Activated CD4-positive, alpha-beta T cell treated with anti-CD3 and anti-CD28 coated beads, Interleukin-2, amount 10 ng/mL, durations not matched to agents 24 days and 14 days (primary cell): ENCODE measurements at places on chromosomes 16 and 17.

GRCh38 chr16:30375864-30376263, 1.3 kb downstream of the MYL11 start:
- peak; percentile 57 for DNase-seq
- H3K36me3 ChIP-seq, result peaks cover 16% of the 10 kb centered on the region
- no peak overlapping the region for H3K4me3 ChIP-seq
- H3K4me1 ChIP-seq, result peaks cover 42% of the 10 kb centered on the region
- no peaks in the 10 kb centered on the region for H3K27me3 ChIP-seq
- H3K27ac ChIP-seq, result peak overlapping the region; percentile 48

- peaks cover 4% of the 10 kb centered on the region for H3K4me1 ChIP-seq
- DNase-seq, result no peak
- no peak overlapping the region for H3K27ac ChIP-seq
- no peak overlapping the region for H3K4me3 ChIP-seq
- H3K36me3 ChIP-seq, result no peaks in the 10 kb centered on the region
Measured at GRCh38 chr17:45942284-45942683, 47.9 kb downstream of the MAPT start.

DNA sequence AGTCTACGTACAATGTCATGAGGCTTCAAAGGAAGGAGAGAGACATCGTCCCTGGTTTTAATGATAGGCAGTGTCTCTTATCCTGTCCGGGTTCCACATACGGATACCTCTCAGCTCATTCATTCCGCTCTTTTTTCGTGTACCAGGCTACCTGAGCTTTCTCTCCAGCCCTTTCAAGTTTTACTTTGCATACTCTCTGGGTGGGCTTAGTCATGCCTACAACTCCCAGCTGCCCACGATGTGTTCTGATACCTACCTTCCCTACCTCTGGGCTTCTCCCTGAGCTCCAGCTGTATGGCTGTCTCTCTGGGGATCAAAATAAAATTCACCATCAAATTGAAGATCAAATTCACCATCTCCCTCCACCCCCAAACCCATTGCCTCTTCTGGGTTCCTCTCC, 354.0 kb upstream of the EEF2KMT start:
- no peak overlapping the region for H3K27ac ChIP-seq
- H3K4me1 ChIP-seq, result no peaks in the 10 kb centered on the region
- no peaks in the 10 kb centered on the region for H3K36me3 ChIP-seq
- DNase-seq, result no peak
- no peak overlapping the region for H3K4me3 ChIP-seq
- H3K27me3 ChIP-seq, result no peaks in the 10 kb centered on the region

DNA sequence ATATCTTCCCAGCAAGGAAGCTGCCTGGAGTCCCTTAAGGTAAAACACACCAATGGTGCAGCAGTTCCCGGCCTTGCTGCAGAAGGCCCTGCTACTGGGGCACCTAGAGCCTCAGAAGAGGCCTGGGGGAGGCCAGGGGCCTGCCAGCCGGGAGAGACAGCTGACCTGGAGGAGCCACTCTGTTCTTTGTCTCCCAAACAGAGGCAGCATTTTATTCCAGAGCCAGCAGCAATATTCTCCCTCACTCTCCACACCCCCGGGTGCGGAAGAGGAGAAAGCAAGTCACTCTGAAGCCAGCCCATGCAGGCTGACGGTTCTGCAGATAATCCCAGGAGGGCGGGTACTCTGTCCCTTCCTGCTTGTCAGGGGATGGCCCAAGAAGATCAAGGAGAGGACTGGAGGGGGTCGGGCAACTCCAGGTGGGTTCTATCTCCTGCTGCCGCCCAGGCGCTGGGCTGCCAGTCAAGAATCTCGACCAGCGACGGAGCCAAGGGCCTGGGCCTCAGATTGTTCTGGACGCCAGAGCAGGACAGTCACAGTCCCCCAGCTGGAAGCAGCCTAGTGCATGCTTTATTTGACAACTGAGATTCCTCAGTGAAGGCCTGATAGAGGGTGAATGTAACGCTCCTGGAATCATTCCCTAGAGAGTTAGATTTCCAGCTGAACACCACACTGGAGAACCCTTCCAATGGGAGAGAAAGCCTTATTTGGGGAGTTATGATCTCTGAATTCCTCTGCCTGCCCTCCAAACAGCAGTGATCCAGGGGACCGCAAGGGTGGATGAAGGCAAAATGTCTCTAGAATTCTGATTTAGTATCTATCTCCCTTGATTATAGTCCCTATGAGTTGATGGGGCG, 1.1 kb upstream of the KIFC3 start:
- no peaks in the 10 kb centered on the region for H3K36me3 ChIP-seq
- H3K4me1 ChIP-seq, result peaks cover 34% of the 10 kb centered on the region
- peak overlapping the region; percentile 87 for H3K4me3 ChIP-seq
- H3K27ac ChIP-seq, result peak overlapping the region; percentile 89
- peaks cover 69% of the 10 kb centered on the region for H3K27me3 ChIP-seq

- peak overlapping the region; percentile 84 for H3K27ac ChIP-seq
- H3K4me3 ChIP-seq, result peak overlapping the region; percentile 60
- H3K4me1 ChIP-seq, result peaks cover 41% of the 10 kb centered on the region
- H3K27me3 ChIP-seq, result peaks cover 35% of the 10 kb centered on the region
Measured at GRCh38 chr16:56198755-56199114, 7.4 kb downstream of the GNAO1 start.

DNA sequence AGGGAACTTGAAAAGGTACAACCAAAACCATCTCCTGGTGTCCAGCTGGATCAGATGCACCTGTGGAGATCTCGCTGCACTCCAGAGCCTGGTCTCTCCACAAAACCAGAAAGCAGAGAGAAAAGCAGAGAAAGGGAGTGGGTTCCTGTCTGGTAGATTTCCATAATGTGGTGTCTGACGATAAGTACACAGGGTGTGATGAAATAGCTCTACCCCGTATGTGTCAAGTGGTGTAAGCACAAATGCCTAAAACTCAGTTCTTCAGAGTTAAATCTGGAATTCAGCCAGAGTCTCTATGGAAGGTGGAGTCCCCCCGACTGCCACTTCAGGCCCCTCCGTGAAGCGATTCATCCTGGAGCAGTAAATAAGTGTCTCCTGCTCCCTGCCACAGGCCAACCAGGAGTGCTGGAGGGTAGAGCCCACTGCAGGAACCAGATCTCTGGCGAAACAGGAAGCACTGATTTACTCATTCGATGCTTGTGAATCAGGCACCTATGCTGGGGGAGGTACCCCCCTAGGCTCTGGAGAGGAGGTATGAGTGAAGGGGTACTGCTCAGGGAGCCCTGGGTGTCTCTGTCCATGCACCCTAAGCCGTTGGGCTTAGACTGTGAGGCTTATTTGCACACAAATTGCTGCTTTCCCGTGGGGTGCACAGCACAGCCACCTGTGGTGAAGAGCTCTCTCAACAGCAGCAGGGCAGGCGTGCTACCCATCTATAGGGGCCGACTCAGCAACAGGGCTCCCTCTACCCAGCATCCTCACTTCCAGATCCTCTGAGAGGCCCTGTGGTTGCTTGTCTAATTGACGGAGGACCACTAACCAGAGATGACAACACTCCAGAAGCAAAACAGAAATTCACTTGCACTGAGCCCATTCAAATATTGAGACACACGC, 97.1 kb upstream of the MYOCD start:
- H3K4me1 ChIP-seq, result no peaks in the 10 kb centered on the region
- no peak overlapping the region for H3K27ac ChIP-seq
- no peaks in the 10 kb centered on the region for H3K27me3 ChIP-seq
- H3K36me3 ChIP-seq, result no peaks in the 10 kb centered on the region
- DNase-seq, result peak; percentile 29

DNA sequence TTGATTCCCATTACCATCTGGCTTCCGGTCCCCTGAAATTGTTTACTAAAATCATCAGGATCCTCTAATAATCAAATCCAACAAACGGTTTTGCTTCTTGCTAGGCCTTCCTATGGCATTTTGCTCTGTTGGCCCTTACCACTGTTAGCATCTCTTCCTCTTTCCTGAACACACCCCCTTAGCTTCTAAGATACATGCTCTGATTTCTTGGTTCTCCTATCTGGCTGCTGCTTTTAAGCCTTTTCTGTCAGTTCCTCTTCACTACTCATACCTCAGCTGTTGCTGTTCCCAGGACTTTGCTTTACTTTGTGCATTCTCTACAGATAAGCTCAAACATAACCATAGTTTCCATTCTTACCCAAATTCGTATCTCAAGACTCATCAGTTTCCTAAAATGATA, 11.4 kb downstream of the CAPNS2 start:
- no peak overlapping the region for H3K4me3 ChIP-seq
- no peaks in the 10 kb centered on the region for H3K4me1 ChIP-seq
- H3K36me3 ChIP-seq, result no peaks in the 10 kb centered on the region
- no peak for DNase-seq

DNA sequence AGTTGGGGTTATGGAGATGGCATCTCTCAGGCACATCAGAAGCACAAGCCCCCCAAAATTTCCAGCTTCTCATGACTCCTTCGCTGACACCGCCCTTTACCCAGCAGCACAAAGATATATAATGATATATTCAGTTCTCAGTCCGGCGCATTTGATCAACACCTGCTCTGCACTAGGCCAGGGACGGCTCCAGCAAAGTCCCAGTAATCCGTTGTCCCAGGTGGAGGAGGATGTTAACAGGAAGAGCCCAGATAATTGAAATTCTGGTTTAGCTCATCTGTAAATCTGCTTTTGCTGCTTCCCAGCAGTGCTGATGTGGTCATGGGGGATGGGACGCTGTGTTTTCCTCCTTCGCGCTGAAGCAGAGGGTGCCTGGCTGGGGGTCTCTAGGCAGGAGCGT, 131.5 kb downstream of the OR1D5 start:
- no peak for DNase-seq
- H3K27me3 ChIP-seq, result no peaks in the 10 kb centered on the region
- H3K4me1 ChIP-seq, result peaks cover 2% of the 10 kb centered on the region

DNA sequence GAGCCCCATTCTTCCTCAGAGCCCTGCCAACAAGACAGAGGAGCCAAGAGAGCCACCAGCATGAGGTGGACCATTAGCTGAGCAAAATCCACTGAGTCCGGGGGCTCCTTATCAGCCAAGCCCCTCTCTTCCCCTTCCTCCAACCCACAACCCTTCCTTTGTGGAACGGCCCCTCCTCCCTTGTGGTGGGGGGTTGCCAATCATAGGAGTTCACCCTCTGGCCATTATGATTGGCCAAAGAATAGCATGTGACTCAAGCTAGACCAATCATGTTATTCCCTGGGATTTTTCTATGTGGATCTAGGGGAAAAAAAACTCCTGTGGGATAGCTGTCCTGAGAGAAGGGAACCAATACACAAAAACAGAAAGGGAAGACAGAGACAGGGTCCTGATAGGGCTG, 120.5 kb downstream of the C16orf95 start:
- DNase-seq, result no peak
- H3K36me3 ChIP-seq, result no peaks in the 10 kb centered on the region
- H3K4me1 ChIP-seq, result no peaks in the 10 kb centered on the region
- no peak overlapping the region for H3K27ac ChIP-seq
- no peaks in the 10 kb centered on the region for H3K27me3 ChIP-seq

DNA sequence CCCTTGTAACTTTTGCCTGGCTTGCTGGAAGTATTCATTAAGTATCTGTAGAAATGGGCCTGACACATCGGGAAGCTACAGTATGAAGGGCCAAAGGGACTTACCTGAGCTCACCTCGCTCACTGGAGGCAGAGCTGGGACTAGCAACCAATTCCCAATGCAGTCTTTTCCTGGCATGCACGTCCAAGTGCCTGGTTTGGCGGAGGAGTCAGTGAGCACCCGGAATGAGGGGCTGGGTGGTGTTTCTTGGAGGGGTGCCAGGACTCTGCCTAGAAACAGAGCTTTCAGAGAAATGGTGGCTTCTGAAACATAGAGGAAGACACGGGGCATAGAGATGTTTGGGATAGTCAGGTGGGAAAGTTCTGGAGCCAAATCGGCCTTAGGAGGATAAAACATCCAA, 18.4 kb upstream of the GPRC5C start:
- peaks cover 10% of the 10 kb centered on the region for H3K27me3 ChIP-seq
- H3K4me1 ChIP-seq, result peaks cover 3% of the 10 kb centered on the region
- DNase-seq, result no peak
- H3K4me3 ChIP-seq, result no peak overlapping the region

DNA sequence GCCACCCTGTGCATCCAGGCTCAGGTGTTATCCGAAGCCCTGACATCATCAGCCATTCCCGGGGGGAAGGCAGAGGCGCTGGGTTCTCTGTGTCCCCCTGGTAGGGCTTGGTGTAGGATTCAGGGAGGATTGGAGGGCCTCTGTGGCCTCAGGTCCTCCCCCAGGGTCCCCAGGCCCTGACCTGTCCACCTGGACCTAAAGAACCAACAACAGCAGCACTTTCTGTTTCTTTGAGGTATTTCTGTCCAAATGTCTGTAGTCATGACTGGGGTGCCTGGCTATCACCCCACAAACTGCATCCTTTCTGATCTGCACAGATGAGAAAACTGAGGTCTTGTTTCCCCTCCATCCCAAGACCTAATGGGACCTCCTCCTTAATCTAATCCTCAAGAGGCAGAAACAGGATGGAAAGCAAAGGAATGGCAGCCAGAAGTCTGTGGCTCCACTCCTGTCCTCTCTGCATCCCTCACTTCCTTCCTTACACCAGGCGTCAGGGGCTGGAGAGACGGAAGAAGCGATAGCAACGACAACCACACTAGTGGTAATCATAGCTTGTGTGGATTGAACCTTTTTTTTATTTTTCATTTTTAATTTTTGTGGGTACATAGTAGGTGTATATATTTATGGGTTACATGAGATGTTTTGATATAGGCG, 11.8 kb downstream of the NLRC5 start:
- H3K4me1 ChIP-seq, result peaks cover 71% of the 10 kb centered on the region
- no peaks in the 10 kb centered on the region for H3K27me3 ChIP-seq
- H3K36me3 ChIP-seq, result peaks cover 56% of the 10 kb centered on the region
- peak overlapping the region; percentile 97 for H3K27ac ChIP-seq
- no peak for DNase-seq

DNA sequence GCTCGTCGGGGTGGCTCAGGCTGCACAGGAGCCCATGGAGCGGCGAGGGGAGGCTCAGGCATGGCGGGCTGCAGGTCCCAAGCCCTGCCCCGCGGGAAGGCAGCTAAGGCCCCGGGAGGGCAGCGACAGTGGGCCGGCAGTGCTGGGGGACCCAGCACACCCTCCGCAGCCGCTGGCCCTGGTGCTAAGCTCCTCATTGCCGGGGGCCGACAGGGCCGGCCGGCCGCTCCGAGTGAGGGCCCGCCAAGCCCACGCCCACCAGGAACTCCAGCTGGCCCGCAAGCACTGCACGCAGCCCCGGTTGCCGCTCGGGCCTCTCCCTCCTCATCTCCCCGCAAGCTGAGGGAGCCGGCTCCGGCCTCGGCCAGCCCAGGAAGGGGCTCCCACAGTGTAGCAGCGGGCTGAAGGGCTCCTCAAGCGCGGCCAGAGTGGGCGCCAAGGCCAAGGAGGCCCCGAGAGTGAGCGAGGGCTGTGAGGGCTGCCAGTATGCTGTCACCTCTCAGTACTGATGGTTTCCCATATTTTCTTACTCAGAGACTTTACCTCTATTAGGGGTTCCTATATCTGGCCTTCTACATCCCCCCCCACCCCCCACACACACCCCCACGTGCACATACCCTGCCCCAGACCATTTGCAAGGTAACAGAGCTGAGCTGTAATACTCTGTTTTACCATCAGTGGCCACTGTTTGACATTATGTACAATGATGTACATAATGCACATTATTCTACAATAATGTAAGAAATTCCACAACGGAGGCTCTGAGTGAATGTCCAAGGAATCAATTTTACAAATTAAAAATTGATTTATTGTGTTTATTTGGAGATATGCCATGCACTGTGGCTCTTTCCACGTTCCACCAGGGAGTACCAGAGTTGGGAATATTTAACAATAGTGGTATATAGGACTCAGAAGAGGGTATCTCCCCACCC, 3.7 kb upstream of the VAT1L start:
- no peak overlapping the region for H3K27ac ChIP-seq
- H3K36me3 ChIP-seq, result no peaks in the 10 kb centered on the region
- DNase-seq, result no peak
- no peak overlapping the region for H3K4me3 ChIP-seq
- H3K27me3 ChIP-seq, result peaks cover 32% of the 10 kb centered on the region

GRCh38 chr16:46859719-46860152, 24.4 kb upstream of the GPT2 start:
- peaks cover 37% of the 10 kb centered on the region for H3K4me1 ChIP-seq
- DNase-seq, result no peak
- no peaks in the 10 kb centered on the region for H3K27me3 ChIP-seq
- H3K27ac ChIP-seq, result no peak overlapping the region
- H3K36me3 ChIP-seq, result peaks cover 6% of the 10 kb centered on the region
